ENCODE measurements at places on chromosomes 6 and 20.
A peak's percentile ranks its signal among the peaks of the same experiment; 100 is the strongest.

DNA sequence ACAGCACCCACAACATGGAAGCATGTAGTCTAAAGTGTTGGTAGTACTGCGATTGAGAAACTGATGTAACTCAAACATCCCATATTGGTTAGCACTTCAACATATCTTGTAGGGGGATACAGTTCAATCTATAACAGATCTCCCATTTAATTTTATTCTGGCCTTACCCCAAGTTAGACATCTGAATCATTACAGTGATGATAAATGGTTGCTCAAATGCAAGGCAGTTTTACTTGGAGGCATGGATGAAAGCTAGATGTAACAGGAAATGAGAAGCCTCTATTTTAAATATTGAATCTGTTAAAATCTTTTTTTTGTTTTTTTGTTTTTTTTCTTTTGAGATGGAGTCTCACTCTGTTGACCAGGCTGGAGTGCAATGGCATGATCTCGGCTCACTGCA lies 44.2 kb upstream of the FAM50B start:
- no peak for DNase-seq

GRCh38 chr6:156697225-156697830 lies 79.8 kb upstream of the ARID1B start:
- no peak for DNase-seq

GRCh38 chr20:46264391-46265266 lies 43.7 kb downstream of the CDH22 start:
- no peak for DNase-seq

DNA sequence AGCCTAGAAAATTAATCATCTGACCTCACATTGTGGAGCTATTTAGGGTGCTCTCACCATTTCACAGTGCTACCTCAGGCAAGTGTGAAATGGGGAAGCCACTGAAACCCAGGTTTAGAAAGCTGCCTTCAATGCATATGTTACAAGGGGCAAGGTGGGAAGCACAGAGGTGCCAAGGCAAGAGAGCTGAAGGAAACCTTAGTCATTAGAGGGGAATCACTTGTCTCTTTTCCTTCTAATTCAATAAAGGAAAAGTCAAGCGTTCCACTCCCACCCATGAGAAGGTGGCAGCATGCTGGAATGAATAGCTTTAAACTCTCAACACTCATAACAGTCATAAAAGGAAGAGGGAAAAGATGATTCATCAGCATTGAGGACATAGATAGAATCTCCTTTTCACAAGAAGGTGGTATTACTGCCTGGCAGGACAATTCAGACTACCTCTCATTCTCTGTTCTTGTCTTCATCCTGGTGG lies 251.9 kb upstream of the IRAK1BP1 start:
- no peak for DNase-seq

DNA sequence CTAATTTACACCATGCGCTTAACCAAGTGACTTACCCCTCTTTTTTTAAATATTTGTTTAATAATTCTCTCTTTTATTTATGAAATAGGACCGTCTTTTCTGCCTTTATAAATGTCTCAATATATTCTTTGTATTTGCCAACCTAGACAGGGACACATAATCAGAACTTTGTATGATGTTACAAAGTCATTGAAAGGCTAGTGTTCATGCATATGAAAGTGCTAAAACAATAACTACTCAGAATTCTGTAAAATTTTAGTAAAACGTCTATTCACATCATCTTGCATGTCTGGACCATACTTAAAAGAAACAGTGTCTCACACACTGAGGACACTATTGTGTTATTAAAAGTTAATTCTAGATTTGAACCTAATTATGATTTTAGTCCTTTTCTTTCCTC lies 41.1 kb upstream of the HBS1L start:
- DNase-seq, result no peak

GRCh38 chr6:142605922-142606485 lies 304.2 kb downstream of the ADGRG6 start:
- no peak for DNase-seq

DNA sequence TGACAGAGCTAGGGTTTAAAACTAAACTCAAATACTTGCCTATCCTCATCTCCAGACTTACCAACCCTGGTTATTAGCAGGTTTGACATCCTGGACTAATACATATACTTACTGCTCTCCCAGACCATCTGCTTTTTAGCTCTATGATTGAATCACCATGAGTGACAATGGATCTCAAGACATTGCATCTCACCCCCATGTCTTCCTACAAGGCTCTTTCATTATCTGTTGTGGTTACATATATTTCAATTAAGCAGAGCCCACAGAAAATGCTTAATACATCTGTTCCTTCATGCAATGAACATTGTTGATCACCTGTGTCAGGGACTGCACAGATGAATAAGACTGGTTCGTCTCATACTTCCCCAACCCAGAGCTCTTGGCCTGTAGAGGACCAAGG lies 19.4 kb downstream of the SAMD3 start:
- DNase-seq, result no peak

DNA sequence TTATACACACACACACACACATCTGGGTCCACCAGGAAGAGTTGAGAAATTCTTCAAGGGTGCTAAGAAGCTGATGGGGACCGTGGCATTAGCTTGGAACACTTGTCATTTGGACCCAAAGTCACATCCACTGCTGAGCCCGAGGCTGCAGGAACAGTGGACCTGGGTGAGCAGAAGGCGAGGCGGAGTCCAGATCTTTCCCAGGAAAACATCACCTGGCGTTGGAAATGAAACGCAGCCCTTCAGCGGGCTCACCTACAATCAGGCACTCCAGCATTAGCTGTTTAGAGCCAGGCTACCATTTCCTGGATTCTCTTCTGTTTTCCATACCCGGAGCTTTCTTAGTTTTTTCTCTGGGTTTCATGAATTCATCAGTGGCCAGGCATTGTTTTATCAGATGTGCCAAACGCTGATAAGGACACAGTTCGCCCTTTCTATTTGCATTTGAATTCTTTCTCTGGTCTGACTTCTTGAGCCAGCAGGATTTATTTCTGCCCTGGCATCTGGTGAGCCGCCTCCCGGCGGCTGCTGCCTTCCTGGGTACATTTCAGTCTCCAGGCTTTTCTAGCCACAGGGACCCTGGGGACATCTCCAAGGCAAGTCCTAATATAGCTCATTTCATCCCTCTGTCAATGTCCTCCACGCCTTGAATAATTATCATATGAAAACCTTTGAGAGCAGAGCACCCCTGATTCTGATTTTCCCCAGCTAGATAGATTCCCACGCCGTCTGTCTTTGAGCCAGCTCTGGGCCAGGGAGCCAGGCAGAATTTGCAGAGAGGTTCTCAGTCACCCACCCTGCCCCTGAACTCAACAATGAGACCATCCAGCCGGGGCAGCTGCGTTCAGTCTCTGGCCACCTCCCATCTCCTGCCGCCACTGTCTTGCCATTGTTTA lies 170.9 kb downstream of the TTLL2 start:
- no peak for DNase-seq

DNA sequence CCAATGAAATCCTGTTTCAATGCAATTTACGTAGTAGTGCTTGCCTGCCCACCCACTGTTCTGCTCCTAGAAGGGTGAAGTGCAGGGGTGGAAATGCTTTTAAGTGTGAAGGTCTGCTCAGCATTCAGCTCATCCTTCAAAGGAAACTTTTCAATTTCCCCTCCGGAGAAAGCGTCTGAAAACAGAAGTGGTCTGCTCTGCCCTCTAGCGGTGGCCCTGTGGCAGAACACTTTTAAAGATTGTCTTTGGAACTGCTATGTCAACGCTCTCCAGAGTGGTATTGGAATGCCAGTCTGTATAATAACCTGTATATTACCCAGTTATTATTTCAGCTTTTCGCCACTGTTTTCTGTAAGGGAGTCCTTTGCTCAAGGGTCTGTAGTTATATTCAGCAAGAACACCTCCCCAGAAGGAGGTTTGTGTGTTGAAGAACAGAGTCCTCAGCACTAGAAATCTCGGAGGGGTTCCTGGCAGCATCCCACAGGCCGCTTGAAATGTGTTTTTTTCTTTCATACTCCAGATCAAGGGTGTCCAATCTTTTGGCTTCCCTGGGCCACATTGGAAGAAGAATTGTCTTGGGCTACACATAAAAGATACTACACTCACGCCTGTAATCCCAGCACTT lies 63.1 kb upstream of the KLHL31 start:
- DNase-seq, result peak; percentile 28

DNA sequence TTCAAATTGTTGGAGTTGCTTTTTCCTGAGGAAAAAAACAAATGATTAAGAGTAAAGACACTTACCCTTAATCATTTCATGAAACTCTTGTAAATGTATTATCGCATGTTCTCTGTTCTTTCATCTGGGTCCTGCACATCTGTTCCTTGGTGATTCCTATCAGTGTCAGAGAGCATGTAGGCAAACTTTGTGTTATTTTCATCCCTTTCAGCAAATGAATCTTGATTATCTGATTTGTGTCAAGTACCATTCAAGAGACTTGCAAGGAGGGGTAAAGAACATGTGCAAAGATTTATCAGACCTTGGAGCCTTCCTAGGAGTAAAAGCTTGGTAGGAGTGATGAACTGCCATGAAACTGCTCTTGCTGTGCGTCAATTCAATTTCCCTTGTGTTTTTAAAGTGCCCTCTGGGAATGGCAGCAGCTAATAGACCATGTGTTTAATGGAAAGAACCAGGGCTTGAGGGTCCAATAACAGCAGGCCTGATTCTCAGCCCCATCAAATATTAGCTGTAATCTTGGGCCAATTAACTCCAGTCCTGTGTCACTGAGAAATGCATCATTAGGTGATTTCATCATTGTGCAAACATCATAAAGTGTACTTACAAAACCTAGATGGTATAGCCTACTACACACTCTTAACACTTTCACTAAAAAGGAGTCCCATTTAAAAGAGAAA lies 118.9 kb upstream of the CEP85L start:
- no peak for DNase-seq

DNA sequence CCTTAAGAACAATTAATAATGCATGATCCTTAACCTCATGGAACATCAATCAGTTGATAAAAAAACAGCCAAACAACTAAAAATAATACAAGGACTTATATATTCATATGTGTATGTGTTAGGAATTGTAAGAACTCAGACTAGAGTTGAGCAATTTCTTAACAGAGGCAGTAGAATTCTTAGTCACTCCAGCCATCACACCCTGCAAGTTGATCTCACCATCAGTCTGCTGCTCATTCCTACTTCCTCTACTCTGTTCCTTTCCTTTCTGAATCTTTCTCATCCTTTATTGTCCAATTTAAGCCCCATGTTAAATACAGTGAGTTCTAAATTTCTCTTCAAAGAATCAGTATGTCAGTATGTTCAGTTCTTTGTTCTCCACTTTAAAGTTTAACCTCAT lies 2.6 kb downstream of the ZNF165 start:
- DNase-seq, result no peak

GRCh38 chr6:15481390-15482291 lies 181.2 kb downstream of the DTNBP1 start:
- DNase-seq, result no peak

GRCh38 chr6:51533962-51534361 lies 553.5 kb downstream of the PKHD1 start:
- DNase-seq, result no peak

DNA sequence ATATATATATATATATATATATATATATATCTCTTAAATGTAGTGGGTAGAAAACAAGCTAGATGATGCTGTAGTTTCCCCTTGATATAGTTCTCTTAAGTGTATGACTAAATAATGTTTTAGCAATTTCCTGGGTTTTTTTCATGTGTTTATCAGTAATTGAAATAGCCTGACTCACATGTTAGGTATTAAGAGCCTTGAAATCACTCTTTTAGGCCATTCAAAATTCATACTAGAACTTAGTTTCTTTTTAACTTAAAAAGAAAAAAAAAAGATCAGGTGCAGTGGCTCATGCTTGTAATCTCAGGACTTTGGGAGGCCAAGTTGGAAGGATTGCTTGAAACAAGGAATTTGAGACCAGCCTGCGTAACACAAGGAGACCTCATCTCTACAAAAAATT lies 44.1 kb downstream of the NKX2-4 start:
- no peak for DNase-seq

DNA sequence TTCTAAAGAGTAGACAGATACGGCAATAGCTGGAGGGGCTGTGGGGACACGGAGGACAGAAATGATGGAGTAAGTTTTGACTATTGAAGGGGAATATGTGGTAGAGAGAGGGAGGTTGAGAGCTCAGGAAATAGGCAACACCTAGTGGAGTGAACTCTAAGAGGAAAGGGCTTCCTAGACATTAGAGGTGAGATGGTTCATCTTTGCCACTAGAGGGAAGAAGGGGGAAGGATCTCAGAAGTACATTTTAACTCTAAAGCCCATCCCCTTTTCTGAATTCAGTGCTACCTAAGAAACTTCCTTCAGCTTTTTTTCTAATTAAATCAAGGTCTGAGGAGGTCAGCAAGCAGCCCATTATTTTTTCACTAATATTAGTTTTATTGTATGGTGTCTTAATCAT lies 689.4 kb upstream of the MAP3K7 start:
- DNase-seq, result no peak

DNA sequence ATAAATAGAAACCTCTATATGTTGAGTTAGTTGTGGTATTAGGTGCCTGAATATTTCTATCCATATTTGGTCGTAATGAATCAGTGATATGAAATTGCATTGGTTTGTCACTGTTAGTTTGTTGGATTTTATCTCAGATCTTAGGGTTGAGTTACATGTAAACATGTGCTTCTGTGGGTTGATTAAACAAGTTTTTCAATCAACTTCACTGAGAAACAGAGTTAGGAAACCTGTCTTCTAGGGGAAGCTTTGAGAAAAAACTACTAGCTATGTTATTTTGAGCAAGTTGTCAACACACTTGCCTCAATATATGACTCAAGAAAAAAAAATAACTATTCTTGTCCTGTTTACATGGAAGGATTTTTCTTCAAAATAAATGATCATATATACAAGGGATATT lies 14.8 kb upstream of the ADGB start:
- no peak for DNase-seq

DNA sequence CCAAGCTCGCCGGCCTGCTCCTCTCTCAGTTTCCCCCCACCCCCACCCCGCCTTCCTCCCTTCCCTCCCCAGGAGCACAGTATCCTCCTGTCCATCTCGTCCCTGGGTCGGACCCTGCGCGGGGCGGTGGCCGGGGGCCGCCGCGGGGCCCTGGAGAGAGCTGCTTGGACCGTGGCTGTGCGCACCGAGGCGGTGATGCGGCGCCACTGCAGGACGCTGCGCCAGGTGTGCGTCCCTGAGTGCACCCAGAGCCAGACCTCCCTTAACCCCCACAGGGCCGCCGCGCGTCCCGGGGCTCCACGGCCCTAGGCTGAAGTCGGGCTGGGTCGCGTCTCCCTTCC lies 2.2 kb downstream of the C20orf204 start:
- no peak for DNase-seq

- no peak for DNase-seq
These were observed 70.9 kb downstream of the GCLC start for GRCh38 chr6:53474010-53474409.

DNA sequence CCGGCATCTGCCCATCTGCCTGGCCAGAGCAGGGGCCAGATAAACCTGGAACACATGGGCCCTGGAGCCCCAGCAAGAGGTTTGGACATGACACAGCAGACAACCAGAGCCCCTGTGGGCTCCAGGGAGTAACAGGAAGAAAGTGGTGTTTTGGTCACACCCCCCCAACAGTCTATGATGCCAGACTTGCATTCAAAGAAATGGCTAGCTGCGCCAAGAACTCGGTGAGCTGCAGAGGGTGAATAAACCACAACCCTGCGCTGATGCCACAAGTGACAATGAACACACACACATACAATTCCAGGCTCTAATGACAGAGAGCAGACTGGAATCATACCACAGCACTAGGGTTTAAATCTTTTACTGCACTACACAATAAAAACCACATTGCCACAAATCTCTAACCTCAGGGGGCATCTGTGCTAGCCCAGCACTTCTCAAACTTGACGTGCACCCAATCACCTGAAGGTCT lies 34.0 kb downstream of the TRERF1 start:
- DNase-seq, result peak; percentile 40
